ENCODE measurements at places on chromosomes 3 and 15. TPM values are rescaled to one million over a fixed set of nuclear protein-coding genes. Genes with fewer than 3 reads are reported as not detected.

Gene CHCHD4
- 9.6 TPM for total RNA-seq

Gene LYZL4
- total RNA-seq, result not detected

Gene TMOD3
- 86.3 TPM for total RNA-seq

Gene LIPH
- total RNA-seq, result 35.6 TPM

Gene ZNF35
- total RNA-seq, result 8.4 TPM

Gene MYO5C
- total RNA-seq, result 89.2 TPM

Gene GPR149
- total RNA-seq, result not detected

Gene CNTN4
- total RNA-seq, result 5.9 TPM

Gene NEK11
- 7.9 TPM for total RNA-seq

Gene ACTC1
- total RNA-seq, result 3.3 TPM

Gene RBP2
- not detected for total RNA-seq

Gene EAF2
- 13.5 TPM for total RNA-seq

Gene SPINK8
- not detected for total RNA-seq

Gene ZNF662
- total RNA-seq, result 6.7 TPM

DNA sequence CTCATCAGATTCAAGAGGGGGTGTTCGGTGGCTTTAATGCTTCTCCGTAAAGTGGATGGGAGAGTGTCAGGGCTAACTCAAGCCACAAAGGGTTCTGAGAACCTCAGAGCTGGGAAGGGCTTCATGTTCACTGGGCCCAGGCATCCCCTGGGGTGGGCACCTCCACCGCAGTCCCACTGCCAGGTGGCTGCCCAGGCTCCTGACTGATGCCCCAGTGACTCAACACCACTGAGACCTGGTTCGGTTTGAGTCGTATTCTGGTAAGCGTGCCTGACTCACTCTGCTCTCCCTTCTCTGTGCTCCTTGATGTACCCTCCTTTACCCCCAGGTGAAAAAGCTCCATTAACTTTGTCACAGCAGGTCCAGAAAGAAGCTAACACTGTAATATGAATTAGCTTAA lies 304.6 kb downstream of the RPLP1 start:
- no peak for DNase-seq

GRCh38 chr15:49900903-49901235 lies 218.2 kb downstream of the ATP8B4 start:
- no peak for DNase-seq

GRCh38 chr15:84590406-84590805 lies 10.4 kb upstream of the ZSCAN2 start:
- no peak for DNase-seq

DNA sequence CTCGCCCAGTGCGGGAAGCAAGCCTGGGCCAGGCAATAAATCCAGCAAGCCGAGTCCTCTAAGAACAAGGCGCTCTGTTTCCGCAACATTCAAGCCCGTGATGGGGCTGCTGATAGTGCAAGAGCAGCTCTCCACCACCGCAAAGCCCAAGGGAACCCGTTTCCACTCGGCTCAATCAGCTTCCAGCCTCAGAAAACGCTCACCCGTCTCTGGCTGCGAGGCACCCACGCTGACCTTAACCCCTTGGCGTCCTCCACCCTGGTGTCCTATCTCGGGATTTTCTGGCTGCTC lies 17.8 kb downstream of the SPATA12 start:
- DNase-seq, result peak; percentile 49

GRCh38 chr15:77185242-77185785 lies 114.4 kb upstream of the TSPAN3 start:
- DNase-seq, result no peak

- no peak for DNase-seq
These were observed 75.4 kb upstream of the RGMA start for GRCh38 chr15:93164409-93164808.

GRCh38 chr3:55880357-55880756 lies 393.3 kb upstream of the WNT5A start:
- DNase-seq, result no peak

- no peak for DNase-seq
These were observed 659.4 kb upstream of the ADAMTS9 start for GRCh38 chr3:65347166-65347565.

DNA sequence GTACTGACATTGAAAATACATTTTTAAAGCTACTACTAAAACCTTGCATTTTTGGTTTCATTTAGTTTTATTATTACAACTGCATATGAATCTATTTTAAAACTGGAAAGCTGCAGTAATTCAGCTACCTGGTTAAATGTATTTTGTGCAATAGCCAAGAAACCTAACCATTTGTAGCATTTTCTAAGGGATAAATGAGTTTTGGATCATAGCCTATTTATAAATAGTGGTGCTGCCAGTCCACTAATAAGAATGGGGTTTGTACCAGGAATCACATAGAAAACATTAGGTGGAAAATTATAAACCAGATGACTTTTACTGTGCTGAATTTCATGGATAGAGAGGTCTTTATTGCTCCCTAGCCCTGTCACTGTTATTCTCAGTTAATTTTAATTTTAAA lies 454.7 kb downstream of the DIPK2A start:
- no peak for DNase-seq

- DNase-seq, result no peak
These were observed 44.7 kb downstream of the MYO1E start for GRCh38 chr15:59327942-59328341.

- DNase-seq, result no peak
These were observed 21.1 kb upstream of the MAP3K13 start for GRCh38 chr3:185341616-185342458.

DNA sequence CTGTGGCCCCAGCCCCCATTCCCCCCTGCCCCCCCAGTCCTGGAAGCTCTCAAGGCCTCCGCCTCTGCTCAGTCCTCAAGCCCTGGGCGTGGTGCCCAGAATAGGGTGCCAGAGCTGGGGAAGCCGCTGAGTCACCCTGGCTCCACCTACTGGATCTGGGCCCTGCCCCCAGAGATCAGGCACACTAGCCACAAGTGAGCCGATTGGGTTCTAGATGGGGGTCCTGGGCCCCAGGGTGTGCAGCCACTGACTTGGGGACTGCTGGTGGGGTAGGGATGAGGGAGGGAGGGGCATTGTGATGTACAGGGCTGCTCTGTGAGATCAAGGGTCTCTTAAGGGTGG lies 5.7 kb downstream of the EIF4G1 start:
- DNase-seq, result peak; percentile 93

DNA sequence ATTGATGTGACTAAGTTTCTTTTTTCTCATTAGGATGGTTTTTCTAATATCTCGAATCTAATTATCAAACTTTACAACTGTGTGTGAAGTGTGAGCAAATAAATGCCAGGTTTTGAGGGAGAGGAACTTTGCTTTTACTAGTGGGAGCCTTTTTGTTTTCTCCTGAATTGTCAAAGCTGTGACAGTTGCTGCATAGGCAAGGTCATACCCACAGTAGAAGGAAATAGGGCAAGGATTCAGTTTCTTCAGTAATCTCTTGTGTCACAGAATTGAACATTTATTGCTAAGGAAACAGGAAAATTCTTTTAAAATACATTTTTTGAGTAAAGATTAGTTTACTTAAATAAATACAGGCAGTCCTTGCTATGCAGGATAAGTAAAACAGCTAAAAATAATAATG lies 19.5 kb downstream of the GMPS start:
- DNase-seq, result no peak

DNA sequence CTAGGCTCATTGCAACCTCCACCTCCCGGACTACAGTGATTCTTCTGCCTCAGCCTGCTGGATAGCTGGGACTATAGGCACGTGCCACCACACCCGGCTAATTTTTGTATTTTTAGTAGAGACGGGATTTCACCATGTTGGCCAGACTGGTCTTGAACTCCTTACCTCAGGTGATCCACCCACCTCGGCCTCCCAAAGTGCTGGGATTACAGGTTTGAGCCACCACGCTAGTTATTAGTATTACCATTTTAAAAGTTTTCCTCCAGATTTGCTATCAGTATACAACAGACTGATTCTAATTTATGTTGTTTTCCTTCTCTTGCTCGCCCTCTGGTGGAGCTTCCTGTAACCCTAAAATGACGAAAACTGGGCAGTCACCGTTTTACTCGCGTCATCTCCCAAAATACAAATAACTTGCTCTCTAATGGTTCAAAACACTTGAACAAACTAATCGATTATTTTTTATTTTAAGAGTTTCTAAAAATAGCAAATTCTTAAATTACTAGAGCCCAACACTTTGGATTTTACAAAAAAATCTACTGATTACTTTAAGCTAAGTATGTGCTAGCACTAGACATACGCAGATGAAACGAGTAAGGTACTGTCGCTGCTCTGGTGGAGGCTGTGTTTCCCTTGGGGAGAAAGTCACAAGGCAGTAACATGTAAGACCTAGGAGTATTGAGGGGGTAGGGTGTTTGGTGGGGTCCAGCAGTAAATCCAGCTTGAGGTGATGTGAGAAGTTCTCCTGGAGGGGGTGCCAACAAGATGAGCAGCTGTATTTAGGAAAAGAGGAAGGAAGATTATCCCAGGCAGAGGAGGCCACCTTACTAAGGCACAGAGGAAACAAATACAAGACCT lies 203.3 kb downstream of the MBNL1 start:
- DNase-seq, result peak; percentile 73

GRCh38 chr3:79032686-79033318 lies 735.0 kb downstream of the ROBO1 start:
- DNase-seq, result no peak

DNA sequence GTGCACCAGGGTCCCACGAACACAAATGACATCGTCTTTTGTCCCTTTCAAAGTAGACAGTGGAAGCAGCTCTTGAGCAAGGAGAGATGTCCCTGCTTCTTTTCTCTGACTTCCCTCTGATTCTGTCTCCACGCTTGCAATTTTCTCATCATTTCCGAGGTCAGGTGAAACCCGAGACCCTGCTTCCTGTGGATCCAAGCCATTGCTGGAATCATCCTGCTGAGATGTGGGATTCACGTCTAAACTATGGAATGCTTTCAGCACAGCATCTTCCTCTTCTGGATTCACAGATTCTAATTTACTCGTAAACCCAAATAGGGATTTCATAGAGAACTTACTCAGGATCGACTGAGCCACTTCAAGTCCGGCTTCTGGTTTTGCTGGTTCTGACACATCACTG lies 127.1 kb downstream of the FMN1 start:
- DNase-seq, result no peak

GRCh38 chr3:6578526-6578925 lies 282.4 kb upstream of the GRM7 start:
- no peak for DNase-seq

- peak; percentile 91 for DNase-seq
These were observed at the start of gene BDH1 for GRCh38 chr3:197555281-197556261. Gene BDH1, minus strand, starts transcription at chr3:197555968. Its CDS starts 9,525 bp downstream, at chr3:197546443.

GRCh38 chr3:37535526-37536432 lies 325.9 kb upstream of the CTDSPL start:
- no peak for DNase-seq

- DNase-seq, result peak; percentile 68
These were observed 21.4 kb upstream of the NR2C2 start for GRCh38 chr3:14925729-14926591.

GRCh38 chr3:138445236-138445635 lies 10.8 kb downstream of the ESYT3 start:
- no peak for DNase-seq

GRCh38 chr3:168260859-168261258 lies 165.1 kb upstream of the GOLIM4 start:
- no peak for DNase-seq

DNA sequence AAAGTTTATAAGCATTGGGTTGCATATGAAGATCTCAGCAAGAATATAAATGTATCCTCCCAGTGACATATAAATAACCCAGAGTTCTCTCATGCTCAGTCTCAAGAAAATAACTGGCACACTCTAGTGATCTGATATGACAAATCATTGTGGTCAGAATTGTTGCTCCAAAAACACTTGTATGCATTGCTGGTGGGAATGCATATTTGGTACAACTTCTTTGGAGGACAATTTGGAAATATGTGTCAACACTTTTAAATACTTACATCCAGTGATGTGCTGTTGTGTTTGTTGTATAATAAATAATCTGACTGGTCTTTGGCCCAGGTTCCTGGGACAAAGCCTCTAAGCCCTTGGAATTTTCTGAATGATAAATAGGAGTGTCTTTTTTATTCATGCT lies 66.7 kb upstream of the STT3B start:
- DNase-seq, result no peak

- no peak for DNase-seq
These were observed 20.1 kb downstream of the LRRC2 start for GRCh38 chr3:46545818-46546630.

- DNase-seq, result no peak
These were observed 336.5 kb downstream of the PTPRG start for GRCh38 chr3:61897848-61898247.

GRCh38 chr3:128867200-128868125 lies 12.0 kb upstream of the ACAD9 start:
- no peak for DNase-seq

GRCh38 chr15:33910741-33911140 lies 57.6 kb upstream of the CHRM5 start:
- DNase-seq, result no peak

DNA sequence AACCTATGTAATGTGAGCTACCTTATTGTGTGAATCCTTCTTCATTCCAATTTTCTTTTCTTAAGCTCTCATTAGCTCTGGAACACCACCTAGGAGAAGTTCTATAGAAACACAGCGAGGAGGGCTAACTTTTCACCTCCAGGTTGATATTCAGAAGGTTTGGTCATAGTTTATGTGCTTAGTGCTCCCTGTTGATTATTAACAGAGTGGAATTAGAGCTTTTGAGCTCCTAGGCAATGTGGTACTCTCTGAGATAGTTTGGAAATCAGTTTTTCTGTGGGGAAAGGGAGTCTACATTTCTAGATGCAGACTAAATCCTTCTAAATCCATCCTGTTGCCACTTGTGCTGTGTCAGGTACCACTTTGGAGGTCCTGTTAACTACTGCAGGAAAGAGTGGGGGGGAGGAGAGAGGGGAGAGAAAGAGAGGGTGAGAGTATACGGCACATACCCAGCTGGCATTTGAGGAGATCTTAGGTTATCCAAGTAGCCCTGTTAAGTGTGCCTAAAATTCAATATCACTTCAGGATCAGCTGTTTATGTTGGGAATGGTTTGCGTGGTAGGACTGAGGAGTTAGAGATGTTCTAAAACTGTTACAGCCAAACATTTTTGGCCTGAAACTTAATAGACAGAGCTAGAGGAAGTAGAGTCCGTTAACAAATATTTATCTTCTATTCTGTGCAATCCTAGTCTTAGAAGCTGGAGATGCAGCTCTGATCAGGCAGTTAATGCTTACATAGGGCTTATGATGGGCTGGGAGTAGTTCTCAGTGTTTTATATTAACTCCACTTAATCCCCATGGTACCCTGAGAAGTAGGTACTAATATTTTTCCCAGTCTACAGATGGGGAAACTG lies 117.5 kb upstream of the PROK2 start:
- no peak for DNase-seq

DNA sequence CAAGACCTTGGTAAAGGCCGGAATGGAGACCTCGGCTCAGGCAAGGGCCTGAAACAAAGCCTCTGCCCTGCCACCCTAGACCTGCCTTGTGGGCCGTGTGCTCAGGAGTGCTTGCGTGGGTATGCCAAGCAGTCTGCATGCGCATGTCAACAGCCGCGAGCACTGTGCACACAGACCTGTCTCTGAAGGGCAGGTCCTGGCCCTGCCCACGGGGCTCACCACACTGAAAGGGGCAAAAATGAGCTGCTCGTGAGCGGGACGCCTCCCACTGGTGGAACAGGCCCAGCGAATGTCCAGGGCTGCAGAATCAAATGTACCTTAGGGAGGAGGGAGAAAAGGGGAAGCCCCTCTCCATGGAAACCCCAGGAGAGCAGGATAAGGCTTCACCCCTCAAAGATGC lies 44.3 kb upstream of the FGD5 start:
- DNase-seq, result no peak

Measured in left lung (tissue), 14 donors.